ENCODE measurements at places on chromosomes 3 and 15.

DNA sequence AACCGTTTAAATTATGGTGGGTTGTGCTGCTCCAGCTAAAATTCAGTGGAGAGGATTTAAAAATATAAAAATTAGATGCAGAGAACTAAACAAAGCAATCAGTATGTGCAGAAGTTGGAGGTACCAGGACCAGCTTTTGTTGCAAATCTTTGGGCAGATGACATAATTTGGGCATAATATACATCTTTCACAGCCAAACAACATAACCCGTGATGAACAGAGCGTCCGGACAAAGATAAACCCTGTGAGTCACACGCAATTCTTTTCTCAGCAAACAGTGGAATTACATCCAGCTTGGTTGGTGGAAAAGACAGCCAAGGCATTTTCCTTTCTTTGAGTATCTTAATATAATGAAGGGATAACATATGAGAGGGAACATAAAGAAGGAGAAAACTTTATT lies 419.4 kb upstream of the ADAMTS9 start:
- no peak for DNase-seq

GRCh38 chr15:91989821-91990220 lies 136.3 kb downstream of the SLCO3A1 start:
- DNase-seq, result no peak

DNA sequence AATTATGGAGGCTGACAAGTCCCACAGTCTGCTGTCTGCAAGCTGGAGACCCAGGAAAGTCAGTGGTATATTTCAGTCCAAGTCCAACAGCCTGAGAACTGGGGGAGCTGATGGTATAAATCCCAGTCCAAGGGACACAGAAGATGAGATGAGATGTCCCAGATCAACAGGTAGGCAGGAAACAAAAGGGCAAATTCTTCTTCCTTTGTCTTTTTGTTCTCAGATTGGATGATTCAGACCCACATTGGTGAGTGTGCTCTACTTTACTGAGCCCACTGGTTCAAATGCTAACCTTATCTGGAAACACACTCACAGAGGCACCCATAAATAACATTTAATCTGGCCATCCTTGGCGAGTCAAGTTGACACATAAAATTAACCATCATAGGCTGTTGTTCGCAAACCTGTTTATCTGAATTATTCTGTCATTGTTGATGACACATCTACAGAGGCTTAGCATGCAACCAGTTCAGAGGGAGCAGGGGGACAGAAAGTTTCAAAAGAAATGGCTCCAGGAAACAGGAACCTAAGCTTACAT lies 62.7 kb upstream of the ITGA11 start:
- DNase-seq, result no peak

DNA sequence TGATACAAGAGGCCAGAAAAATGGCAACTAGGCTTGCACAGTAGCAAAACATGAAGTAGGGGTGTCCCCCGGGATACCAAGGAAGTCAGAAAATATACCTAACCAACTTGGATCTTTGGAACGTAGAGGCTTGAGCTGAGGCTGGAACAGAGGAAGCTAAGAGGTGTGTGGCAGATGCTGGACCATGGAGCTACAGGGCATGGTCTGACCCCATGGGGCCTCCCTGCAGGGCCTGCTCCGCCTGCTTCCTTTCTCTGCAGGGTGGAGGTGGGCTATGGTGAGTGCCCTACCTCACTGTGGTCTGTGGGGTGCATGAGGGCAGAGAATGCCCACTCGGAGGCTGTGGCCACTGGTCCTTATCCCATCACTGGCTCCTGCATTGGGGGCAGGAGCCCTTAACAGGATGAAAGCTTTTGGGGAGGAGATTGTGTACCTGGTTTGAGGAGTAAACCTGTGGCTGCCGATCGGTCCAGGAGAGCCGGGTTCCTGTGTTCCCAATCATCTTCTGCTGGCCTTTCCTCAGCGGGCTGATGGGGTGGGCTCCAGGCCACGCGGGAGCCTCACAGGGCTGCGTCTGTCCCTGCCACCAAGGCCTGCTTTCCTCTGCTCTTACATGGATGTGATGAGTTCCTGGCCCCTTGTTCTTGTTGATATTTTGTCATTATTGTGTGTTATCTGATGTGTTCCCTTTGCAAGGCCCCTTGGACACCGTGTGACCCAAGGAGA lies 96.8 kb downstream of the OCA2 start:
- DNase-seq, result no peak

GRCh38 chr15:80667936-80668335 lies 27.2 kb upstream of the ABHD17C start:
- no peak for DNase-seq
